Stimulated activated memory B cell treated with anti-CD40 and anti-IgM and Interleukin-4, amounts not matched to agents 10 μg/mL and 1 μg/mL and 100 μg/mL, for 72 hours (primary cell): ENCODE measurements at places on chromosomes 4 and X.

- ATAC-seq: no peak
Measured at GRCh38 chr4:146981651-146982050, 36.0 kb upstream of the TTC29 start.

DNA sequence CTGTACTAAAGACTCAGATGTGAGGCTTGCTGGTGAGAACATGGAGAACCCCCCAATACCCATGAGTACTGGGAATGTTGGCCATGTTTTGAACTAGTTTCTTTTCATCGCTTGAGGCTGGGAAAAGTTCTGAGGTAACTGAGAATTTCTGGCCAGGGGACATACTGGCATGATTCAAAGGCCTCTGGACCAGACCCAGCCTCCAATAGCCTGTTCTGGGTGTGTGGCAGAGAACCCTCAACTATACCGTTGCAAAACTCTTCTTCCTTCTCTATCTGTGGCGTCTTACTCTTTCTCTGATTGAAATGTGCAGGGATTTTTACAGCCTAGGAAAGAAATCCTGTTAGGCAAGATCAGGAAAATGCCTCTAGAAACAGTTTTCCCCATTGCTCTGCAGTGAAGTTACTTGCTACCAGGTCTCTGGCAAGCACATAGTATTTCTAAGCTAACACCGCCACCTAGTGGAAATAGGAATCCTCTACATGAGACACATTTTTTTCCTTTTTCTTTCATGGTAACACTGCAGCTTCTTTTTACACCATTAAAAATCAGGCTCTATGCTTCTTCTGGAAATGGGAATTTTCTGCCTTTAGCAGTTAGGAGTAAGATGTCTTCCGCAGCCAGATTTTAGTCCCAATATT, 170.7 kb upstream of the ZCCHC13 start:
- ATAC-seq: no peak

DNA sequence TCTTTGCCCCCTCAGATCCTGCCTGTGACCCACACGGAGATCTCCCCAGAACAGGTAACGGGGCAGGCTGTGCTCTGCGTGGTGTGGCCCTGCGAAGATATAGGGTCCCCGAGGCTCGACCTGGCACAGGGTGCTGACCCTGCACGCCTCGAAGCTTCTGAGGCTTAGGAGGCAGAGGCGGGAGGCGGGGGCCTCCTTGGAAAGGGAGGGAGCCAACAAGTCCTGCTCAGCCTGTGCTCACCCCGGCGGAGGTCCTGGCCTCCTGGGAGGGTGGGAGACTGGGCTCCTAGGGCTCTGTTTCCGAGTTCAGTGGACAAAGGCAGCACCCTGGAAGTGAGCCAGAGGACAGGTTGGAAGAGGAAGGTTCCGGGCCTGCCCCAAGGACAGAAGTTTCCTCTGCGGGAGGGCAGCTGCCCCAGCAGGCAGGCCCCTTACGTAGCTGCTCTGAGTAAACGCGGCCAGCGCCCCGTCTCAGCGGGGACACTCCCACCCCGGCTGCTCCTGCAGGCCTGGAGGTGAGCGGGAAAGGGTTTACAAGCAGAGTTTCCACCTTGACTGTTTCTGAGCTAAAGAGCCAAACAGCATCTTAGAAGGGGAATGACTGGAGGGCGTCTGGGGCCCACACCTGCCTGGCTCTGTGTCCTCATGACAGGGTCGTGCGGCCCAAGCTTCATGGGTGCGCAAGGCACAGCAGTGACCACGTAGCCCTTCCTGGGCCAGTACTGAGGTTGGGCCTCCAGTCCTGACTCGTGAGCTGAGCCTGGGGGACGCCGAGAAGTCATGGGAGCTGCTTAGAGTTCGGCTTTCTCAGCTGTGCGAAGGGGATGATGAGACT, 16.1 kb downstream of the TMEM175 start:
- no peak for ATAC-seq

DNA sequence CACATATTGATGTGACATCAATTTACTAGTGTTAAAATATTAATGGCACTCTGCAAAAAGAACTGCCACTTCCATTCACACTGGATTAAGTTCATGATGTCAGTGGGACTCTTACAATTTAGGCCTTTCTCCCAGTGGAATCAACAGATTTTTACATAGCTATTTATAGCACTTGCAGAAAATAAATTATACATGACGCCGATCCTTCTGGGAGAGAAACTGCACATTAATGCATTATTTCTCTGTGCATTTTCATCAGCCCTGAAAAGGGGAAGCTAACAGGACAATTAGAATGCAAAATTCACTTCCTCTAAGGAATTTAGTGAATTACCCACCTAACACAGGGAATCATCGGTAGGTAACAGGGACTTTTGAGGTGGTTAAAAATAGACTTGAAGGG, 15.7 kb downstream of the LGI2 start:
- ATAC-seq: no peak

DNA sequence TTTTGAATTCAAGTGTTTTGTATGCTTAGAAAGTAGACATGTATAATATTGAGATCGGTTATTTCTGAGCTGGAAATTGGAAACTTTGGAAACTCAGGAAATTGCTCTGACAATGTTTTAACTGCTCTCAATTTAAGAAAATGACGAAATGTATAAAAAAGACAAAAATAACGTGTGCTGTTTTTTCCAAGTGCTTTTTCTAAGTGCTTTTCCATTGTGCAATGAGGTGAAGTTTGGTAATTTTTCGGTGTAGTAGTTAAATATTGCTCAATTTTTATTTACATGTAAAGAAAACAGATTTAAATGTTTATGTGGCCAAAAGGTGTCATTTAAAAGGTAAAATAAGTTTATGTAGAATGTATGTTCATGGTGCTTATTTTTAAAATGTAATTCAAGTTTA, 39.4 kb upstream of the RHOH start:
- ATAC-seq: no peak

- no peak for ATAC-seq
Measured at GRCh38 chr4:94598758-94599157, 147.0 kb downstream of the PDLIM5 start.

- no peak for ATAC-seq
Measured at GRCh38 chrX:132751063-132751690, 207.3 kb downstream of the HS6ST2 start.

DNA sequence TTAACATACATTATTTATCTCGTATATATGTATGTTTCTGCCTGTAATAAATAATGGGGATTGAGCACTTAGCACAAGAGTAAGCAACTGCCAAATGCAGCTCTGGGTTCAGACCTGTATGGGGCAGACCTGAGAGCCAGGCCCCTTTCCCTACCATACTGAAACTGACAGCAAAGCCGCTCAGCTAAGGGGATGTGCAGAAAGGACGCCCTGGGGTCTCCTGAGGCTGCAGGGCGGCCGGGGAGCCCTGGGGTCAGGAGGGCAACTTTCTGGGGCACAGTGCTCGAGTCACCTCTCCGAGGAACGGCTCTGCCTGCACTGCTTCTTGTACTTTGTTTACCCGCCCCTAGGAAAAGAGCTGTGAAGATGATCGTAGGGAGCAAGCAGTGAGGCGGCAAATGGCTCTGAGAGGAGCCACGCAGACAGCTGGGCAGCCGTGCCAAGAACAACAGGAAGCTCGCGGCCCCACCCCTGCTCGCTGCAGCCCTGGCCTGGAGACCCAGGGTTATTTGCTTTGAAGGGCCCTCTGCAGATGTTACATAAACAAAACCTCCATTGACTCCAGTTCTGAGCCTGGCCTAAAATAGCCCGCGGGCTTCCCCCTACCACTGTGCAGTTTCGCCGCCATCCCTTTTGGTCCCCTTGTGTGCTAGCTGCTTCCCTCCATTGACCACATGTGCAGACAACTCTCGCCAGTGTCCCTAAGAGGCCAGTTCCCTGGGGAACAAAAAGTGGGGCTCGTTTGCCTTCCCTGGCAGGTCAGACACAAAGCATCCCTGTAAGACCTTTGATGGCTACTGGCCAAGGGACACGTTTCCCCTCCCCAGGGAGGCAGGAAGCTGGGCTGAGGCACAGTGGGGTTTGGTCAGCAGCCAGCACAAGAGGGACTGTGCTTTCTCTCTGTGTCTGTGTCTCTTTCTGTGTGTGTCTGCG, 111.3 kb upstream of the LNX1 start:
- ATAC-seq: peak; percentile 80

- no peak for ATAC-seq
Measured at GRCh38 chr4:150009533-150009932, 68.7 kb upstream of the DCLK2 start.

DNA sequence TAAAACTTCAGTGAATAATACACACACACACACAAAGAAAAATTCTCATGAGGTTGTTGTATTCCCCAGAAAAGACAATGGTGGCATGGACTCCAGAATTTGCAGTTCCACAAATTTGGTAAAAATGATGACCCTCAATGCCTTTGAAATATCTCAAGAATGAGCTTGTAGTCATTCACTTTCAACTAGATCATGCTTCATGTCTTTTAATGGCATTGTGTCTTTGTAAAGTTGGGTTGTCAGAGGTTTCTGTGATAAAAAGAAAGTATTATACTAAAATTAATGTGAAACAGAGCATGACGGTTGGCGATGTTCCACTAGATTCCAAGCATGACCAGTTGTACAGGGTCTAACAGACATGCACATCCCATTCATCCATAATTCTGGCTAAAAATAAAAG, 685.0 kb upstream of the FRG1 start:
- no peak for ATAC-seq

GRCh38 chr4:1488357-1488756, 82.1 kb upstream of the NKX1-1 start:
- no peak for ATAC-seq

DNA sequence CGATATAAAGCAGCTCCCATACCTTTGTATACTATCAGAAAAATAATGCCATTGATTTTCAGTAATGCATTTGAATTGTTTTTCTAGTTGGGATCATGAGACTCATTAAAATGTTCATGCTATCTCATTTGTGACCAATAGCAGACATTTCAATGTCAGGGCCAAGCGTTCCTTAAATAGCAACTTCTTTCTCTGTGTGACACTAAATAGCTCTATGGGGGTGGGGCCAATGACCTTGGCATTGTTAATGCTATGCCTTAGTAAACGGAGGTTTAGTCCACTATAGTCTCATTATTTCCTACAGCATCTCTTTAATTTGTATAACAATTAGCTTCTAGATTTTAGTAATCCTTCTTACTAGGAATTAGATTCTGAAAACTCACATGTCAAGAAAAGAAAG, 48.6 kb upstream of the ARHGAP24 start:
- ATAC-seq: no peak

DNA sequence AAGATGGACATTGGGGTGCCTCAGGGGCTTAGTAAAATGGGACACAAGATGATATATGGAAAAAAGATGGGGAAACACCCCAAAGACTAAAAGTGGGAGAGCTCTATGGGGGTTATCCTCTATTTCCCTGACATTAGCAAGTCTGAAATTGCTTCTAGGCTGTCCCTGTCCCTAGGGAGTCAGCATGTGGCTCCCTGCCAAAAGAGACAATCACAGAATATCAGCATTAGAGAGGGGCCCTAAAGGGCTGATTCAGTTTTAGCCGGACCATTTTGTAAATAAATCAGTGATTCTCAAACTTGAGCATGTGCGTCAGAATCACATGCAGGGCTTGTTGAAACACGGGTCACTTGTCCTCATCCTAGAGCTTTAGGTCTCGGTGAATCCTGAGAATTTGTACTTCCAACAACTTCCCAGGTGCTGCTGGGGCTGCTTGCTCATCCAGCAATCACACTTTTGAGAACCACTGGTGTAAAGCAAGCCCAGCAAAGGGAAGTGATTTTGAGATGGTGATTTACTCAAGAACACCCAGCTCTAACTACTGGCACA, 165.3 kb upstream of the DGKK start:
- no peak for ATAC-seq
